ENCODE measurements at places on chromosomes 4 and X.

- DNase-seq = peak; percentile 92
Observed at GRCh38 chr4:127162741-127163140, 470.0 kb upstream of the INTU start.

DNA sequence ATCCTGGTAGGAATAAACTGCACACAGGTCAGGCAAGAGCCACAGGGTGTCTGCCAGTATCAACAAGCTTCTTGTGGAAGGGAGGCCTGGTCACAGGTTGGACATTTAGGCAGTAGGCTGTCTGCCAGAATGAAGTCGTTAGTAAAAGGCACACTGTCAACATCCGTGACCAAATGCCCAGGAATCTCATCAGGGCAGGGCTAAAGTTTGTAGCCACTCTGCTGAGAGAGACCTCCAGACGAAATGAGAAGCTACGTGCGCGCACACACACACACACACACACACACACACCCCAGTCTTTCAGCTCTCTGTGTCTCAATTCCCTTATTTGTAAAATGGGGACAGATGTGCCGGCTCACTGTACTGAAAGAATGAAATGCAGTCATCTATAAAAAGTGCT, 408.7 kb upstream of the ZFP42 start:
- peak; percentile 80 for DNase-seq

- DNase-seq = peak; percentile 44
Observed at GRCh38 chr4:1775731-1776500, 17.2 kb upstream of the FGFR3 start.

GRCh38 chr4:119731146-119731742, 102.6 kb upstream of the PDE5A start:
- peak; percentile 65 for DNase-seq

- peak; percentile 39 for DNase-seq
Observed at GRCh38 chrX:2819345-2820135, 9.2 kb upstream of the GYG2 start.

DNA sequence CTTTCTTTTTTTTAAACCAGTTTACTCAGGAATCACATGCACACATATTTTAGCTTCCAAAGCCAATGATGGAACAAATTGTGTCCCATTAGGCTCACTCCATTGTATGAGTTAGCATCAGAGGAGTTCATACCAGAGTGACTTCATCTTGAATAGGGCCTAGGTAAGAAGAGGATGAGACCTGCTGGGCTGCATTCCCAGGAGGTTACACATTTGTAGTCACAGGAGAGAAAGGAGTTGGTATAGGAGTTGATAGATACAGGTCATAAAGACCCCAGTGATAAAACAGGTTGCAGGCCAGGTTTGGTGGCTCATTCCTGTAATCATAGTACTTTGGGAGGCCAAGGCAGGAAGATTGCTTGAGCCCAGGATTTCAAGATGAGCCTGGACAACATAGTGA, 9.3 kb downstream of the PDGFRA start:
- no peak for DNase-seq

- DNase-seq = peak; percentile 16
Observed at GRCh38 chr4:68272380-68272779, 26.9 kb upstream of the TMPRSS11B start.

DNA sequence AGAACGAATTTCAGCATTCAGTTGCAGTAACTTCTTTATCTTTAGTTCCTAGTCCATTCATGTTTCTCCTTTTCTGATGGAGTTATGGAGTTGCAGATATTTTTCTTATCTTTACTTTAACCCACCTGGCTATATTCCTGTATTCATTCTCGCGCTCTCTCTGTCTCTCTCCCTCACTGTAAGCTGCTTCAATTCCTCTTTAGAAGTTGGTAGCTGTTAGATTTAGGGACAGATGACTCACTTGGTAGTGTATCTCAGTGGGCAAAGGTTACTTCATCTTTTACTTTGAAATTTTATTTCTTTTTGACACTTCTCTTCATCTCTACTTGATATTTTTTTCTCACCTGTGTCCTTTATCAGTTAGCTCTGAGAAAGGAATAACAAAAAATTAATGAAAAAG, 49.6 kb upstream of the BRS3 start:
- DNase-seq = no peak
